ENCODE measurements at places on chromosomes 7 and 10.

- DNase-seq, result no peak
Observed at GRCh38 chr7:112150823-112151641, 55.2 kb downstream of the DOCK4 start.

GRCh38 chr10:241966-242643 is 106.8 kb downstream of the ZMYND11 start:
- no peak for DNase-seq

- no peak for DNase-seq
Observed at GRCh38 chr7:114155116-114156110, 236.6 kb upstream of the PPP1R3A start.

GRCh38 chr7:148514236-148514635 is 76.3 kb upstream of the C7orf33 start:
- DNase-seq, result no peak

DNA sequence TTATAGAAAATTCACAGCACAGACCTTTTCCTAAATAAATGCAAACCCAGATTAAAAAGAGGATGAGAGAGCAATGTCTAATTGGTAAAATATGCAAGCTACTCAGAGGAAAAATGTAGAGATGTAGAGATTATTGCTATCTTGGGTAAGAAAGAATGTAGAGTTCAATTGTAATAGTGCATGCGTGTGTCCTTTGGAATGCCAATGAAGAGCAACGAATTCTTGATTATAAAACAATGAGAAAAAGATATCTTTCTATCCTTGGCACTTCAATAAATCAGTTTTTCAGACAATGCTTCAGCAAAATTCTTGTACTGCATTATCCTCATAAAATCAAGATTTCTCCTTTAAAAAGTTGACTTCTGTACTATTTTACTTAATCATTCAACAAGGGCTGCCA is 50.9 kb downstream of the SEMA3D start:
- DNase-seq, result no peak

DNA sequence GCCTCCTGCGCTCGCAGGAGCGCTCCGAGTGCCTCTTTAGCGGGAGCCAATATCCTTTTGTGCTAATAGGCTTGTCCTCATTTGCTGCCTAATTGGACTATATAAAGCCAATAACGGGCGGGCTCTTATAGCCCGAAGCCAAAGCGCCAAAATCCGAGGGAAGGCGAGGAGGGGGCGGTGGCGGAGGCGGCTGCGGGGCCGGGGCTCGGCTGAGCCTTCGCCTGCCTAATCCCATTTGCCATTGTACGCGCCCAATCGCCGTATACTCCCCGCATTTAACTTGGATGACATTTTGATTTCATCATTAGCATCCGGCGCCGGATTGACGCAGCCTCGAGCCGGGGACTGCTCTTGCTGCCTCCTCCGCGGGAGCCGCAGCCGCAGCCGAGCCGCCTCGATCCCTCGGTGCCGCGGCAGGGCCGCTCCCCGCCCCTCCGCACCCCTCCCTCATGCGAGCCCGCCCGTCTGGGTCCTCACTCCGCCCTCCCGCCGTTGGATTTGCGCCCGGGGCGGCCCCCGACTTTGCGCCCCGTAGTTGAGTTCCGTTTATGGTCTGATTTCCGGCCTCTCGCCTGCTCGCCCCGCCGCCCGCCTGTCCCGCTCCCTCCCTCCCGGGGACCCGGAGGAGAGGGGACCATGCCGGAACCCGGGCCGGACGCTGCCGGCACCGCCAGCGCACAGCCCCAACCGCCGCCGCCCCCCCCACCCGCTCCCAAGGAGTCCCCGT is at the start of gene HMX3:
Gene HMX3 (plus strand): TSS at position 556 of the 727 bp plus-strand sequence. CDS start 81 bp downstream, at position 637.
- DNase-seq, result no peak

DNA sequence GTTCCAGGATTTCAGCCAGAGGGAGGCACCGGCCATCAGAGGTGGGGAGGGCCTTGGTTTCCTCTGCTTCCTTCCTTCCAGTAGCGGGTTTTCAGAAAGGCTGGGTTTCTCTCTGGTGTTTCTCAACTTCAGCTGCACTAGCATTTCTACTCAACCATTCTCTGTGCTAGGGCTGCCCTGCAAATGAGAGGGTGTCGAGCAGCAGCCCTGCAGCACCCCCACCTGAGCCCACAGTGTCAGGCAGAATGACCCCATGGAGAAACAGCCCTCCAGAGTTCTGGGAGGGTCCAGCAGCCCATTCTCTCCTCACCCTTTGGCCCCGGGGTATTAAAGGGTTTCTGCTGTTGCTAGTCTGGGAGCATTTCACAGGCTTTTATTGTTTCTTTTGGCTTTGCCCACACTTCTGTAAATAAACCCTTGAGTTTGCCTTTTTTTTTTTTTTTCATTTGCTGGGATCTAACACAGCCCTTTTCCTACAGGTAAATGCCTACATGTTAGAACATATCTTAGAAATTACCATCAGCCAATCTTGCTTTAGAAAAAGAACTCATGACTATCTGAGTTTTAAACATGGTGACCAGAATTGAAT is 151.5 kb upstream of the VIPR2 start:
- no peak for DNase-seq

- no peak for DNase-seq
Observed at GRCh38 chr7:117718116-117718835, 155.0 kb downstream of the CTTNBP2 start.

DNA sequence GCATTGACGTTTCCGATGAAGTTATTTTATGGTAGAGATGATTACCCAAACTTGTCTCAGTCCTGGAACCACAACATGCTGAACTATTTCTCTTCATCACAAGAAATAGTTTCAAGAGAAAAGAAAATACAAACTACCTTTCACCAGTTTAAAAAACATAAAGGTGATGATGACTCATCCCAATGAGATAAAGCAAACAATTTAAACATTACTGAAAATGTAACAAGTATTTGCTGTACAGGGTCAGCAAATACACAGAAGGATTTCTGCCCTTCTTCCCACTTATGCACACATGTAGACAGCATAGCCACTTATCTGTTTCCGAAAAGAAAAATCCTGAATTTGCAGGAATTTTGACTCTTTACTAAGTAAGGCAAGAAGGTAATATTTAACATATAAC is 50.8 kb downstream of the RHOBTB1 start:
- no peak for DNase-seq

- DNase-seq, result no peak
Observed at GRCh38 chr7:28481091-28481926, 69.0 kb downstream of the CREB5 start.

- DNase-seq, result no peak
Observed at GRCh38 chr7:129258649-129259389, 34.0 kb downstream of the AHCYL2 start.

DNA sequence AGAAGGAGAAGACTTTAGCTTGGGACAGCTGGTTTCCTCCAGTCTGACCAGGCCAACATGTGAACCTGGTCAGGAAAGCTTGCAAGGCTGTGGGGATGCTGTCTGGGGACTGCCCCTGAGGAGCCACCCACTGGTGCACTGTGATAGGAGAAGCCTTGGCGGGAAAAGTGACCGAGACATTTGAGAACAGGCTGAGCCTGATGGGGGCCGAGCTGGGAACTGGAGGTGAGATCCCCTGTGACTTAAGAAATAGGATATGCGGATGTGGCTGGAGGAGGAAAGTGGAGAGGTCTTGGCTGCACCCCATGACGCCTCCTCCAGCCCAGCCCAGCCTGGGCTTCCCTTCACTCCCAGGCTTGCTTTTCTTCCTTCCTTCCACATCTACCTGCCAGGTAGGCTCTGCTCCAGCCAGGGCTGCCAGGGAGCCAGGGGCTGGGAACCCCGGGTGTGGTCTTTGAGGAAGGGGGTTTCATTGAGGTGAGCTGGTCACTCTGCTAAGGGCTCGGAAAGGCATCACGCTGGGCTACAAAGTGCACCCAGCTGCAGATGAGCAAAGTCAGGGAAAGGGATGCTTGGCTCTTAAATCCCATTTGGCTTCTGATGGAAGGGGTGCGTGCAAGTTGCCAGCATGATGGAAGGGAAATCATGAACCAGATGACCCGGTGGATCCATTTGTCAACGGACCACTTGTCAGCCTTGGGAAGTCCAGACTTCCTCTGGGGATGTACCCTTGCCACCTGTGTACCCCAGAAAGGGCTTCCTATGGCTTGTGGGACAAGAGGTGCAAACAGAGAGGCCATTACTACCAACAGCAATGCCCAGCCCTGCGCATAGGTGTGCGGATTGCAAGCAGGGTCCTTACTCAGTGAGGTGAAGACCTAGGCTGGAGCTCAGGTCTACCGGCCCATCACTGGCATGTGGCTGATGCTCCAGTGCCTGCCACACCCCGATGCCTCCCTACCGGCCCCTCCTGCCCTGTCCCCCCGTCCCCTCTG is 66.3 kb downstream of the C10orf143 start:
- no peak for DNase-seq

DNA sequence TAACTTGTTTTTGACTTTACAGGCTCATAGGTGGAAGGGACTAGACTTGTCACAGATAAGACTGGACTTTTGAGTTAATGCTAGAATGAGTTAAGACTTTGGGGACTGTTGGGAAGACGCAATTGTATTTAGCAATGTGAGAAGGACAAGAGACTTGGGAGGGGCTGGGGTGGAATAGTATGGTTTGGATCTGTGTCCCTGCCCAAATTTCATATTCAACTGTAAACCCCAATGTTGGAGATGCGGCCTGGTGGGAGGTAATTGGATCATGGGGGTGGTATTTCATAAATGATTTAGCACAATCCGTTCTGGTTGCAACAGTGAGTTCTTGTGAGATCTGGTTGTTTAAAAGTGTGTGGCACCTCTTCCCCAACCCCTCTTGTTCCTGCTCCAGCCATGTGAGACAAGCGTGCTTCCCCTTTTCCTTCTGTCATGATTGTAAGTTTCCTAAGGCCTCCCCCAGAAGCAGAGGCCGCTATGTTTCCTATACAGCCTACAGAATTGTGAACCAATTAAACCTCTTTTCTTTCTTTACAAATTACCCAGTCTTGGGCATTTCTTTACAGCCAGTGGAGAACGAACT is 22.6 kb downstream of the RNF216 start:
- no peak for DNase-seq

- DNase-seq, result no peak
Observed at GRCh38 chr7:90536449-90536848, 59.7 kb upstream of the CDK14 start.

DNA sequence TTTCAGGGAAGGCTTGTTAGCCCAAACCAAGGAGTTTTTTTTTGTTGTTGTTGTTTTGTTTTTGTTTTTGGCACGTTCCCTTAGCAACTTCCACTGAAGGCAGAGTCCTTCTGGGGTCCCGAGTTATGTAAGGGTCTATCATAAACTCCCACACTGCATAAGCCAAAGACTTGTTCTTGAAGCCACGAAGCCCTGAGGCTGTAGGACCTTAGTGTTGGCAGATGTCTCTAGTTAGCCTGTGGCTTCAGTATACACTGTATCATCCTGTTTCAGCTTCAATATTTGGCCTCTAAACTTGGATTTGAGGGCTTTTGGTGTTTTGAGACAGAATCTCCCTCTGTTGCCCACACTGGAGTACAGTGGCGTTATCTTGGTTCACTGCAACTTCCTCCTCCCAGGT is 13.6 kb downstream of the KPNA7 start:
- DNase-seq, result no peak

DNA sequence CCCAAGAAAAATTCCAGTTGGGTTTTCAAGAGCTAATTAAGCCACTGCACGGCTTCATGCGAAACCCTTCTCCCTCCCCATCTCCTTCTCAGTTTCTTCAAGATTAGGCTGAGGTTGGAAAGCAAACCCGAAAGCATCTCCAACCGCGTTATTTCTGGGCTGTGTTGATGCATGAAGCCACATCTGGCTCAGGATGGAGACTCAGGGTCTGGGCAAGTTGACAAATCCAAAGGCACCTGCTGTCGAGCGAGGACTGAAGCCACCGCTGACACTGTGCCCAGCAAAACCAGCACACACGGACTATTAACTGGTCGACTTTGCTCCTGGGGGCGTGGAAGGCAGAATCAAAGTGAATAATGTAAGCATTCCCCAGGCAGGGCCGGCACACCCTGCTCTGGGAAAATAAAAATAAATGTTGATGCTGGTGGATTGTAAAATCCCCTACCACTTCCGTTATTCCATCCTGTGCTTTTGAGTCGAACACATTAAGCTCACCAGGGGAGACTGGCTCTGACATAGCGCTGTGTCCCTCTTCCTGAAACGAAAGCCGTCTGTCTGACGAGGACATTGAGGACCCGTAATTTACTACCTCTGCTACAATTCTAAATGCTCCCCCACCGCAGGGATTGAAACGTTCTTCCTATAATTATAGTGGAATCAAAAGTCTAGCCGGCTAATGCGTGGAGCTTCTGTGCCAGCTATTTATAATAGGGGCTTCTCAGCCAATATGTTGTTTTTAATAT is 269.8 kb downstream of the ADARB2 start:
- no peak for DNase-seq

DNA sequence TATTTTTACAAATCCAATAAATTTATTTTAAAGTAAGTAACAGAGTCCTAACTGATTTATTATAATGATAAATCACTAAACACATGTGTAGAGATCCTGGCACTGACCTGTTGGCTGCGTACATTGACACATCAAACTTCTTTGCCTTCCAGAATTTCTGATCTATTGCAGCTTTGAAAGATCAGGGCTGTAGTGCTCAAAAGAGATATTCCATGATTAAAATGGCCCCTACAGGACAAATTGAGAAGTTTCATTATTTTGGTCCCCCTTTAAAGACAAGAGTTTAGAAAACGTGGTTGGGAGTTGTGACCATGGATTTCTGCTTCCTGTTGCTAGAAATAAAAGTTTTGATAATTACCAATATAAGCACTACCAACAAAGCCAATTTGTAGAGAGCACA is 87.7 kb upstream of the PDK4 start:
- no peak for DNase-seq

DNA sequence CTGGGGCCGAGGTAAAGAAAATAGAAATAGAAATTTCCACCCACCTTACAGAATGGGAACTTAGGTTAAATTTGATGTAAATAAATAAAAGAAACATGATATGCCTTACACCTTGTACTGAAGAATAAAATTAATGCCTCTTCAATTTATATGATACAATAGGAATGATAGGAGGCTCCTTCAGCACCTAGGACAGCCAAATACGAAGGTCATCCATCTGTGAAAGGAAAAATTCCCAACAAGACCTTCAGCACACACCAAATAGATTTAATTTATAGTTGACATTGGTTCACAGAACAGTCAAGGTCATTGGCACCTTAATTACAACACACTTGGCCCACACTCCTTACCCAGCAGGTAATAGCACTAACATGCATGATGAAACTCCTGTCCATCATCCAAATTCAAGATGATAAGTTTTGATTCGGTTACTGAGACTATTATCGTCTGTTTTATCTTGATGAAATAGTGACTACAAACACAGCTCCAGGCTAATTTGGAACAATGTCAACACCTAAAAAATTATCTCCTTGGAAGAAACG is 250.9 kb downstream of the SNX13 start:
- DNase-seq, result no peak

GRCh38 chr7:150685219-150686029 is at the start of gene GIMAP2:
TSS of gene GIMAP2 (plus strand) at chr7:150685706. CDS start at chr7:150687060, 1,354 bp downstream.
- DNase-seq, result no peak

- DNase-seq, result no peak
Observed at GRCh38 chr10:105742184-105742583, 1101.1 kb downstream of the SORCS3 start.

All from activated T-cell treated with anti-CD3 and anti-CD28 coated beads for 48 hours (primary cell).